ENCODE measurements at places on chromosomes 1 and 21.

DNA sequence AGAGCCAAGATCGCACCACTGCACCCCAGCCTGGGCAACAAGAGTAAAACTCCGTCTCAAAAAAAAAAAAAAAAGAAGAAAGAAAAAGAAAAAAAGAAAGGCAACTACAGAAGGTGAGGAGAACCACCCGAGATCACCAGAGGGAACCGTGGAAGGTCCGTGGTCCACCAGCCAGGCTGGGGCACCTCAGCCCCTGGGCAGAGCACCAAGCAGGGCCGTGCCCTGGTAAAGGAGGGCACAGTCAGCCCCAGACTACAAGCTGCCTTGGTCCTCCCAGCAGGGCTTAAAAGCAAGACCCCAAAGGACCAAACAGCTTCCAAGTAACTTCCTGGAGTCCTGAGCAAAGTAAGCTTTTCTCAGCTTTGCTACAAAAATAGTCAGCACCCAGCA, 8.8 kb upstream of the SAMD11 start:
- DNase-seq, result no peak

- DNase-seq, result no peak
Measured at GRCh38 chr1:202622388-202622787, 87.9 kb downstream of the SYT2 start.

DNA sequence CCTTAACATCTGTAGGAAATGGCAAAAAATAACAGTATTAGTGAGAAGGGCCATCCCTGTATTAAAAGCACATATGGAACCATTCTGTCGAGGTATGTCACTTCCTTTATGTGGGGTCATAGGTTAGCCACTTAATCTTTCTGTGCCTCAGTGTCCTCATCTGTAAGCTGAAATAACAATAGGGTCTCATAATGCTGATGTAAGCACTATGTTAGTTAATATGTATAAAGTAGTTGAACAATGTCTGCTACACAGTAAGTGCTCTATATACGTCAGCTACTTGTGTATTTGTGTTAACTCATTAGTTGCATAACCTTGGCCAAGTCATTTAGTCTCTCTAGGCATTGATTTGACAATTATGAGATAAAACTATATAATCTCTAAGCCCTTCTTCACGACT, 11.8 kb downstream of the PLPPR5 start:
- no peak for DNase-seq

DNA sequence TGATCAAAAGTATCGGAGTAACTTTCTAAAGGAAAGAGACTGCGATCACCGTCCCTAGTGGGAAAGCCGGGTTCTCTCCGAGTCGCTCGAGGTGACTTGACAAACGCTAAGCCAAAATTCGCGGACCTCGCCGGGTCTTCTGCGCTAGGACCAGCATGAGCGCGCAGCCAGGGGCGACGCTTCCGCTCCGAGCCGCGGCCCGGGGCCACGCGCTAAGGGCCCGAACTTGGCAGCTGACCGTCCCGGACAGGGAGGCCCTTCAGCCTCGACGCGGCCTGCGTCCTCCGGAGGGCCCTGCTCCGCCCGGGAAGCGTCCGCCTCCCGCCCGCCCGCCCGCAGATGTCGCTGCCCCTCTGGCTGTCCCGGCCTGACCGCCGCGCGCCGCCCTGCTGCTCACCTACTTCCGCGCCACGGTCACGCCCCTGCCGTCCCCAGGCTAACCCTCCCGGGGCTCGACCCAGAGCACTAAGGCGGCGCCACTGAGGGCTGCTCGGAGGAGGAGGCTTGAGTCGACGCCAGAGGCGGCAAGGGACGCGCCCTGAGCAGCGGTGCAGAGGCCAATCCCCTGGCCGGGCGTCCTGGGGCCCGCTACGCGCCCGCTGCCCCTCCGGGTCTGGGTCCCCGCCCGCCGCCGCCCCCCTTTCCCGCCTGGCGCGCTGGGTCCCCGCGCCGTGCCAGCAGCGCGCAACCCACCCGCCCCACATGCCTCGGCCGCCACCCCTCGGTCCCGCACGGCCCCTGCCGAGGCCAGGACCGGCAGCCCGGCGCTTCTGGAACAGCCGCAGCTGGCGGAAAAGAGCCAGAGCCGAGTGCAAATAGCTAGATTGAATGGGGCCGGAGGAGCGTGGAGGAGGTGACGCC, 896 bp upstream of the DUSP10 start:
- DNase-seq, result peak; percentile 81

GRCh38 chr1:193406901-193407300, 220.5 kb upstream of the B3GALT2 start:
- DNase-seq, result peak; percentile 16

DNA sequence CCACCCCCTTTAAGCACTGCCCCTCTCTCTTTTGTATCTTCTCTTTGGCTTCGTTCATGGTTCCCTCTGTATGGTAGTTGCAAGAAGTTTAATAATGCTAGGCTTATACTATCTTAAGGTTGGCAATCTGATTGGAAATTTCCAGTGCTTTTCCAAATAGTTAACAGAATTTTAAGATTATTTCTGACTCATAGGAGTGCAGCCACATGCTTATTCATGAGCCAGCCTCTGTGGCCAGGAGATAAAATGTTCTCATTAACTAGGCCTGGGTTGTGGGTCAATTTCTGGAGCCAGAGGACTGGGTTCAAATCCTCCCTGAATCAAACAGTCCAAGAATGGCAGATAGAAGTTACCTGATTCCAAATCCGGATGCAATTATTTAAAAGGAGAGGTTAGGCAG, 103.1 kb downstream of the ATP6V1G3 start:
- DNase-seq, result no peak

DNA sequence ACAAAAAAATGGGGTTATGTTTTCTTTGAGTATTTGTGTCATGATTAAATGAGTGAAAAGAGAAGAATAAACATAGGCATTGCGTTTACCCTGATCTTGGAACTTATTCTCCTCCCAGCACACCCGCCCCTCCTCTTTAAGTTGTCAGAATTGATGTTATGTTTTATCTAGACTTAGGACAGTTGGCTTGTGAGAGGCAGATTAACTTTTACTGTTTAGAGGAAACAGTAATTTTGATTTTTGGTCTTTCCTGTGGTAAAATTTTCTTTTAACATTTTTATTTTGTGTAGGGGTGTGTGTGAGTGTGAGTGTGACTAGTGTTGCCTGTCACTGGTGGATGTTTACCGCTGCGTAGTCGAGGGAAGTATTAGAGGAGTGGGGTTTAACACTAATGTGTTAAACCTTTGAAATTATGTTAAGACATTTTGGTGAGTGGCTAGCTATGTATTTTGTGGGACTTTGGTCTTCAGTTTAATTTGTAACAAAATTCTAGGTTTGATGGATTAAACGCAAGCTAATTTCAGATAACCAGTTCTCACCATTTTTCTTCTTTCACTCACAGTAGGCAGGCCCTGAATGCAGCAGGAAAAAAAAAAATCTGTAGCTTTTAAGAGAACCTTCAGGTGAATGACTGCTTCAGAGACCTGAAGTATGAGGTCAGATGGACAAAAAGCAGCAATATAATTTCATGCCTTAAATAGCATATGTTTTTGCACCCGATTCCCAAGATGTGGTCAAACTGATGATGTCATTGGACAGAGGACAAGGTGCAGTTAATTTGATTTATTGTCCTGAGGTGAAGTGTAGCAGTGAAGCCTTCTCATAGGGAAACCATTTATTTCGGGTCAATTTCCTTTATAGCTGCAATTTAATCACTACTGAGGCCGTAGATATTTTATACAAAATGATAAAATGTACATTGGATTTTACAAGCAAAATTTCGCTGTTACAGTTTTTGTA, 2.7 kb downstream of the POU2F1 start:
- DNase-seq, result no peak

GRCh38 chr1:165525708-165526107, 18.1 kb upstream of the LRRC52 start:
- DNase-seq, result no peak

DNA sequence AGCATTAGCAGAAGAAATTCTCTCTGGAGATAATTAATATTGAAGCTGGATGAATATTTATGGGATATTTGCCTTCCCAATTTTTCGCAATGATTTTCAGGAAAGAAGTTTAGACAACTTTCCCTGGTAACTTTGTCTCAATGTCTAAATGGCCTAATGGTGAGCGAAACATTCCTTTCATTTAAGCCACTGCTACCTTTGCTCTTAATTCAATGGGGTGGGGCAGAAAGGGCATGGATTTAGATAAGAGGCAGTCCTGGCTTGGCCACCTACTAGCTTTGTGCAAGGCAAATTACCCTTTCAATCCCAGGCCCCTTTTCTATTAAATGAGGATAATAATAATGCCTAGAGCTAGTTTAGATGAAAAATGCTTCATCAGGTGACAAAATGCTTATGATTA, 27.1 kb upstream of the LYST start:
- no peak for DNase-seq

GRCh38 chr1:1876335-1876930, 14.5 kb downstream of the GNB1 start:
- DNase-seq, result no peak

- no peak for DNase-seq
Measured at GRCh38 chr1:95257758-95258157, 23.7 kb downstream of the RWDD3 start.

DNA sequence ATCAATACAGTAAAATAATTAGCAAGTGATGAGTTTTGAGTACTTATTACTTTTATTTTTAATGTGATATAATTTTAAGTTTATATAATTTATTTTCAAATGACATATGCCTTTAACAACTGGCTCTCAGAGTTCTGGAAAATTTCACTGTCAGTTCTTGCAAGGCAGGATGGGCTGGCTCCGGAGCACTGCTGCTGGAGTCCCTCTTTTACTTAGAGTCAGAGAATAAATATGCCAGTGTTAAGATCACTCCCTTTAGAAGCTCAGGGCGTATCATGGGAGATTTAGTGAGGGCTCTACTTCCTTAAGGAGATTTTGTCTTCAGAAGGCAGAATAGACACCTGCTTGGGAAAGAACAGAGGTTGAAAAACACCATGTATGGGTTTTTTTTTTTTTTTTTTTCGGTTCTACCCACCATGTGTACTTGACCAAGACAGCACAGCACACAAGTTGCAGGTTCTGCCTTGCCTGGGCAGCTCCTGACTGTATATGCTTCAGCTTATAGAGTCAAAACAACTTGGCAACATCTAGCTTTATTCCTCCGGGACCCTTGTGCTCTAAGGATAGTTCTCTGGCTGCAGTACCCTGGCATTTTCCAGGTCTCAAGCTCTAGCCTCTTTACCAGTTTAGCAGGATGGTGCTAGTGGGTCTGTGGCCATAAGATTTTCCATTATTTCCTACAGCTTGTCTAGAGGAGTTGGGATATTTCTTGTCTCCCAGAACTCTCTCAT, 29.7 kb upstream of the FMOD start:
- no peak for DNase-seq

- no peak for DNase-seq
Measured at GRCh38 chr1:110430901-110431300, 20.0 kb upstream of the PROK1 start.

GRCh38 chr1:41340655-41341364, 20.4 kb upstream of the FOXO6 start:
- no peak for DNase-seq

- no peak for DNase-seq
Measured at GRCh38 chr1:64171797-64172281, 31.6 kb upstream of the UBE2U start.

DNA sequence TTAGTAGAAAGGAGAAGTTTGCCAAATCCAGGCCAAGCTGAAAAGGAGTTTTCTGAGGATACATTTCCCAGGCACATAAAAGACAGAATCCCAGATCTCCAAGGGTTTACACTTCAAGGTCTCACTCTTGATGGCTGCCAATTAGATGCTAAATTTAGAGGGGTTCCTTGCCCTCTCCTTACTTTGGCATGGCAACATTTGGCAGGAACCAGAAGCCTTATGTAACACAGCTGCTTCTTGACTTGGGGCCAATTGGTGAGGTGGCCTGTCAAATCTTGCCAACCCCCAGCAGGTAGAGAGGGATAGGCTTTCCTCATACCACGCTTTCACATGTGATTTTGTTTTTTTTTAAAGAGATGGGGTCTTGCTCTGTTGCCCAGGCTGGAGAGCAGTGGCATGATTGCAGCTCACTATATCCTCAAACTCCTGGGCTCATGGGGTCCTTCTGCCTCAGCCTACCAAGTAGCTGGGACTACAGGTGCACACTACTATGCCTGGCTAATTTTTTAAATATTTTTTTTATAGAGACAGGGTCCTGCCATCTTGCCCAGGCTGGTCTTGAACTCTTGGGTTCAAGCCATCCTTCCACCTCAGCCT, 25.2 kb upstream of the NKAIN1 start:
- DNase-seq, result no peak

GRCh38 chr1:22875841-22876240, 96.8 kb downstream of the LACTBL1 start:
- no peak for DNase-seq

- DNase-seq, result no peak
Measured at GRCh38 chr21:41731081-41731480, 35.8 kb downstream of the RIPK4 start.

DNA sequence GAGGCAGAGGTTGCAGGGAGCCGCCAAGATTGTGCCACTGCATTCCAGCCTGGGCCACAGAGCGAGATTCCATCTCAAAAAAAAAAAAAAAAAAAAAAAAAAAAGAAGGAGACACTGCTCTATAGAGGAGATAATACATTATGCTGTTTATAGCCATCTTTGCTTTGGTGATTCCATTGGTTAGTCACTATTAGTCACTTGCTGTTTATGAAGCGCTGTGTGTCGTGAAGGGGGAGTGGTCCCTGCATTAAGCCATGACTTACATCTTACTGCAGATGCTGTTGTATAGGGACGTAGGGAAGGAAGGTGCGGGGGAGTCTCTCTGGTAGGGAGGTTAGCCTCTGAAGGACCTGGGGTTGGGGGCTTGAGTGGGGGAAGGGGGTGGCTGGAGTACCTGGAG, 48.3 kb downstream of the HUNK start:
- DNase-seq, result no peak

DNA sequence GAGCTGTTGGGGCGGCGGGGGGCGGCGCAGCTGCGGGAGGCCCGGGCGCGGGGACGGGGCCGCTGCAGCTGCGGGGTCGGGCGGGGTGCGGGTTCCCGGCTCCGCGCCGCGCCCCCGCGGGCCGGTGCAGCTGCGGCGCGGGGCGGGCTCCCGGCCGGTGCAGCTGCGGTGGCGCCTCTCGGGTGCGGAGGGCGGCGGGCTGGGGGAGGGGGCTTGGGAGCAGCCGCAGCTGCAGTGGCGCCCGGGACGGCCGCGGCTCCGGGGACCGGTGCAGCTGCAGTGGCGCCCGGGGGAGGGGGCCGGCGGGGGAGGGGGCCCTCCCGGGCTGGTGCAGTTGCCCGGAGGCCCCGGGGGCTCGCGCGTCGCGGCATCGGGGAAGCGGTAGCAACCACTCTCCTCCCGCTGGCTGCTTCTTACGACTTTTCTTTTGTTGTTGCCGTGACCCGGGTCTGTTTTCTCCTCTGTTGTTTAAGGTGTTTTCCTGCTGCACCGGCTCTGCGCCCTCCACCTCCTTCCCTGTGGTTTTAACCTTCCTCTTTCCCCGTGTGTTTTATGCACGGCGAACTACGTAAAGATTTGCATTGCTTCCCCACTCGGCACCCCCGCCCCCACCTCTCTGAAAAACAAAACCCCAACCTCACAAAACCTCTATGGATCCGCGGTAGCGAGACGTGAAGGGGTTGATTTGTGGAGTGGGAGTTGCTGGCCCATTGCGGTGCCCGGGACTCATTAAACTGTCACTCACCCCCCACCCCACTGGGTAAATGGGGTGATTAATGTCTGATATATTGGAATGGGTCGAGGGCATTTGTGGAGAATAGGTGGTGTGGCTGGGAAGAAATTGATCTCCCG, 1.7 kb upstream of the ZBTB18 start:
- peak; percentile 30 for DNase-seq

- DNase-seq, result peak; percentile 17
Measured at GRCh38 chr1:236281198-236281653, 532 bp downstream of the ERO1B start.

- no peak for DNase-seq
Measured at GRCh38 chr1:186206048-186206570, 168.9 kb downstream of the TPR start.

Data from stimulated activated CD4-positive, alpha-beta T cell treated with anti-CD3 and anti-CD28 coated beads, Interleukin-4, amount 100 ng/mL, for 24 hours (primary cell).